ENCODE measurements at places on chromosomes 5 and 9.
A peak's percentile ranks its signal among the peaks of the same experiment; 100 is the strongest.

DNA sequence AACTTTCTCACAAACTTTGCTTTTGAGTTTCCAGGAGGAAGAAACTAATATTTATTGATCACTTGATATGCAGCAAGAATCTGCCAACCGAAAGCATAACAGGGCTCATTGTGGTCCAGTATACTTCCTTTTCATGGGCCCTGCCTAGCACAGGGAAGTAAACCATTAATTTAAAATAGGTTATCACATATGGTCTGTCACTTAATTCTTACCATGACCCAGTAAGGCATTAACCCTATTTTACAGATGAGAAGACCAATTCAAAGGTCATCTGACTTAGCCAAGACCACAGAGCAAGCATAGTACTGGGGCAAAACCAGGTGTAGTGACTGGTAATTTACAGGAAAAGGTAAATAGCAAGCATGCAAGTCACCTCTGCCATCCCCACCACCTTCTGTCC is 336.9 kb upstream of the DMAC1 start:
- DNase-seq, result no peak

GRCh38 chr9:78280982-78281668 is 15.8 kb upstream of the PSAT1 start:
- DNase-seq, result no peak

GRCh38 chr5:52177193-52177592 is 610.5 kb upstream of the ITGA1 start:
- no peak for DNase-seq

- no peak for DNase-seq
Observed at GRCh38 chr9:129331772-129332500, 153.9 kb upstream of the IER5L start.

- DNase-seq, result no peak
Observed at GRCh38 chr5:68296895-68297294, 81.3 kb downstream of the PIK3R1 start.

GRCh38 chr5:156087577-156088110 is 239.3 kb upstream of the SGCD start:
- no peak for DNase-seq

- no peak for DNase-seq
Observed at GRCh38 chr5:135823881-135824280, 10.6 kb upstream of the SLC25A48 start.

GRCh38 chr9:35731415-35732184 is 395 bp downstream of the TLN1 start:
- no peak for DNase-seq

- no peak for DNase-seq
Observed at GRCh38 chr5:143471666-143472464, 68.4 kb upstream of the NR3C1 start.

GRCh38 chr5:172377856-172378255 is 76.5 kb downstream of the SH3PXD2B start:
- DNase-seq, result peak; percentile 7

DNA sequence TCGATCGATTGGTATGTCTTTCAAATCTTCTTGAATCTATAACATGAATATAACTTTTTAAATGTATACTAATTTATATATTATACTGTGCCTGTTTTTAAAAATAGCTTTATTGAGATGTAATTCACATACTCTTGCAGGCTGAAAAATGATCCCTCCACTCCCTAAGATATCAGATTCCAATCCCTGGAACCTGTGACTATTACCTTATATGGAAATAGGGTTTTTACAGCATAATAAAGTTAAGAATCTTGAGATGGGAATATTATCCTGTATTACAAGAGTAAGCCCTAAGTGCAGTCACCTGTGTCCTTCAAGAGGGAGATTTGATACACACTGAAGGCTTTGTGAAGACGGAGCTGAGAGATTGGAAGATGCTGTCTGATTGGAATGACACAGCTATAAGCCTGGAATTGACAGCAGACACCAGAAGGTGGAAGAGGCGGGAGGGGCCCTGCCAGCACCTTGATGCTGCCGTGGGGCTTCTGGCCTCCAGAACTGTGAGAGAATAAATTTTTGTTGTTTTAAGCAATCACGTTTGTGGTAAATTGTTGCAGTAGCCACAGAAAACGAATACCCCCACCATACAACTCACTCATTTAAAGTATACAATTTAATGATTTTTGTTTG is 161.3 kb downstream of the RMI1 start:
- no peak for DNase-seq

GRCh38 chr9:19875291-19875920 is 86.6 kb upstream of the SLC24A2 start:
- DNase-seq, result no peak

All from MV-4-11 (cell line).